ENCODE measurements at places on chromosomes 7 and 10. TPM values are rescaled to one million over a fixed set of nuclear protein-coding genes. Genes with fewer than 3 reads are reported as not detected.

DNA sequence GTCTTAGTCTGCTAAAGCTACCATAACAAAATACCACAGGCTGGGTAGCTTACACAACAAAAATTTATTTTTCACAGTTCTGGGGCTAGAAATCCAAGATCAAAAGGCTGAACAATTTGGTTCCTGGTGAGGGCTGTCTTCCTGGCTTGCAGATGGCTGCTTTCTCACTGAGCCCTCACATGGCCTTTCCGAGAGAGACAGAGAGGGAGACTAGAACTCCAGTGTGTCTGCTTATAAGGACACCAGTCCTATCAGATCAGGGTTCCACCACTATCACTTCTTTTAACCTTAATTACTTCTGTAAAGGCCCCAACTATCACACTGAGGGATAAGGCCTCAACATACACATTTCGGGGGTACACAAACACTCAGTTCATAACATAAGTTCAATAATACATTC, 527.4 kb upstream of the VSTM2A start:
- DNase-seq: no peak

The GFRA1 gene
- 73.4 TPM for total RNA-seq

The LIPN gene
- not detected for total RNA-seq

The STAMBPL1 gene
- 8.6 TPM for total RNA-seq
